ENCODE measurements at places on chromosomes 6 and 20.

GRCh38 chr6:21447987-21448386 lies 145.6 kb upstream of the SOX4 start:
- no peak for DNase-seq

- DNase-seq: no peak
These were observed 6.1 kb downstream of the EDN1 start for GRCh38 chr6:12296255-12296573.

DNA sequence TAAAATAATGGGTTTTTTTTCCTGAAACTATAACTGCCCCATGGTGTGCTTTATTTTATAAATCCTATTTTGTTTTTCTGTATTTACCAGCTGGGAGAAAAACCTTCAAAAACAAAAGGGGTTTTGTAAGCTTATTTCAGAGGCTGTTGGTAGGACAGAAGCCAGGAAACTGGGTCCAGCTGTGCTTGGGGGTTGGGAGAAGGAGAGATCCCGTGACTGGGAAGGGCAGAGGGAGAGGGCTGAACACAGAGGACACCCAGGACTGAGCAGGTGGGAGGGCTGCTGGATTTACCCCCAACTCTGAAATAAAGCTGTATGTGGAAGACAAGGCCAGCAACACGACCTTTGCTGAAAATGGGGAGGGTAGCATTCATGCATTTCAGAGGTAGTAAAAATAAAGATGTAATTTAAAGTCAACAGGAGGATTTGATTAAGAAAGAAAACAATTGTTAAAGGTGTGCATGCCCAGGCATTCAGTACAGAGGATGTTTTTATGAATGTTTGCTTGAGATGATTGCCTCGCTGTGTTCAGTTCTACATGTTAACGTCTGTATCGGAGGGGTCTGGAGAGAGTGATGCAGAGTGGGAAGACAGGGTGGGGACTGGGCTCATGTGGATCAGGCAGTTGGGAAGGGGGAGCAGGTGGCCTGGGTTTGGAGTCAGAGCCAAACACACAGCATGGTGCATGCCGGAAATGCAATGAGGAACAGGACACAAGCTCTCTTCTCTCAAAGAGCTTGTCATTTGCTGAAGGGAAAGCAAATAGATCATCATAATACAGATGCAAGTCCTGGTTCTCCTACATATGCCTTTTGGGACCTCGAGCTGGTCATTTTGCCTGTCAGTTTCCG lies 21.4 kb downstream of the ARFGEF3 start:
- DNase-seq: no peak

GRCh38 chr20:60108397-60108796 lies 150.2 kb downstream of the CDH26 start:
- no peak for DNase-seq

DNA sequence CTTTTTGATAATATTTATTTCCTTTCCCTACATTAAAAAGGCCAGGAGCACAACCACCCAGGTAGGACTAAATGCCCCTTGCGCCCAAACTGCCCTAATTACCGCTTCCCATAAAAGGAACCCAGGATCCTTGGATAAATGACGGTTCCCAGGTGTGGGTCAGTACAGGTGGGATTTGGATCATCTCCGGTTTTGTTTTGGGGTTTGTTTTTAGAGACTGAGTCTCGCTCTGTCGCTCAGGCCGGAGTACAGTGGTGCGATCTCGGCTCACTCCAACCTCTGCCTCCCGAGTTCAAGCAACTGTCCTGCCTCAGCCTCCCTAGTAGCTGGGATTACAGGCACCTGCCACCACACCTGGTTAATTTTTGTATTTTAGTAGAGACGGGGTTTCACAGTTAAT lies 28.4 kb downstream of the ZNF217 start:
- no peak for DNase-seq

- no peak for DNase-seq
These were observed 26.0 kb upstream of the SCRT2 start for GRCh38 chr20:701401-702129.

- no peak for DNase-seq
These were observed 16.8 kb upstream of the CCN5 start for GRCh38 chr20:44698351-44698750.

GRCh38 chr6:11491596-11492463 lies 45.7 kb upstream of the TMEM170B start:
- no peak for DNase-seq

DNA sequence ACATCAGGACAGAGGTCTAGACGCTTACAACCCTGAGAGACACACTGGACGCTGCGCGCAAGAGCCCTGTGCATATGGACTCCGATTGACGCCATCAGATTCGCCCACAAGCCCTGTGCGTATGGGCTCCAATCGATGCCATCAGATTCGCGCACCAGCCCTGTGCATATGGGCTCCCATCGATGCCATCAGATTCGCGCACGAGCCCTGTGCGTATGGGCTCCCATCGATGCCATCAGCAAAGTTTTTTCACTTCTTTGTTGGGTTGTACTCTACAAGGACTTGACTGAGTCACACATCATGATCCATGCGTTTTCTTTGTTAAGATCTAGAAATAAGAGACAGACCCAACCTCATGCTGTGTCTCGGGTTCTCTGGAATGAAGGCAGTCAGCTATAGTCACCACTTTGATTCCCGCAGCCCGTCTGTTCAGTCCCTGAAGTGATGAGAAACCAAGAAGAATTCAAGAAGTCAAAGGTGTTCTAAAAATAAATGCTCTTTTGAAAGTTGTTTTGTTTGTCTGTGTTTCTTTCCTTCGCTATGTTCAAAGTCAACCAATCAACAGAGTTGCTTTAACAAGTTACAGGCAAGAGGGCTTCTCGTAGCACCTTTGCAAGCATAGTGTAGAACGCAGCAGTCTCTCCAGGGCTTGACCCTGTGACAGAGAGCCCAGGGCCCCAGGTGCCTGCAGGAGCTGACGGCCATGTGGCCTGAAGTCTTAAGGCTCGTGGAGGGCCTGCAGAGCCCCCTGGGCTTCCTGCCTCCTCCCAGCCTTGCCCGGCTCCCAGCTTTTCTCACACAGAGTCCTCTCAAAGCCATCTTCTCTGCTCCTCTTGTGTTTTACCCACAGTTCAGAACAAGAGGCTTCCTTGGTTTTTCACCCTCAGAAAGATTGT lies 7.9 kb downstream of the RPS6KA2 start:
- no peak for DNase-seq

DNA sequence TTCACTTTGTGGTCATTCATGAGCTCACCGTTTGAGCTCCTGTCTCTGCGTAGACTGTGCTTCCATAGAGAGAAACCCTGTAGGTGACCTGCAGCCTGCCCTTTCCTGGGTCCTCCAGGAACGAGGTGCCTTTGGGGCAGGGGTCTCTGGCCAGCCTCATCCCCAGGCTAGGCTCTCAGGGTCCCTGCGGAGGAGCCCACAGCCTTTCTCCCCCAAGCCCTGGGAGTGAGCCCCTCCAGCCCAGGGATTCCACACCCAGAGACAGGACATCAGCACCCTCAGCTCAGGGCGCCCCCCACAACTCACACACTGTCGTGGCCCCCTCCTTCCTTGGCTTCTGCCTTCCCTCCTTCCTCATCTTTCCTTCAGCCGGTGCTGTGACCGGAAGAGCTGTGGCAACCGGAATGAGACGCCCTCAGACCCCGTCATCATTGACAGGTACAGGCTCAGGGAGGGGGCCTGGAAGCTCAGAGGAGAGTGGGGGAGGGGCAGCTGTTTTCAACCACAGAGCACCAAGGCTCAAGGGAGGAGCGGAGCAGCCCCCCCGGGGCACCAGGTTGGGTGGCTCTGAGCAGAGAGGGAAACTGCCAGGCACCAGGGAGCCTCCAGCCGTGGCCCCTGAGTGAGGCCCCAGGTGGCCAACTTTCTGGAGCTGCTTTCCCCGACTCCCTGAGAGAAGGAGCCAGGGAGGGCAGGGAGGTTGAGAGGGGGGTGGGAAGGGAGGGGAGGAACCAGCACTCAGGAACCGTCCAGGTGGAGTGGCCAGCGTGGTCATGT lies 16.8 kb downstream of the EBF4 start:
- DNase-seq: no peak

- no peak for DNase-seq
These were observed 9.8 kb downstream of the VEGFA start for GRCh38 chr6:43779852-43780236.

- no peak for DNase-seq
These were observed 132.7 kb upstream of the LRFN2 start for GRCh38 chr6:40719671-40720374.

GRCh38 chr6:7414811-7415210 lies 25.2 kb downstream of the RIOK1 start:
- DNase-seq: no peak

DNA sequence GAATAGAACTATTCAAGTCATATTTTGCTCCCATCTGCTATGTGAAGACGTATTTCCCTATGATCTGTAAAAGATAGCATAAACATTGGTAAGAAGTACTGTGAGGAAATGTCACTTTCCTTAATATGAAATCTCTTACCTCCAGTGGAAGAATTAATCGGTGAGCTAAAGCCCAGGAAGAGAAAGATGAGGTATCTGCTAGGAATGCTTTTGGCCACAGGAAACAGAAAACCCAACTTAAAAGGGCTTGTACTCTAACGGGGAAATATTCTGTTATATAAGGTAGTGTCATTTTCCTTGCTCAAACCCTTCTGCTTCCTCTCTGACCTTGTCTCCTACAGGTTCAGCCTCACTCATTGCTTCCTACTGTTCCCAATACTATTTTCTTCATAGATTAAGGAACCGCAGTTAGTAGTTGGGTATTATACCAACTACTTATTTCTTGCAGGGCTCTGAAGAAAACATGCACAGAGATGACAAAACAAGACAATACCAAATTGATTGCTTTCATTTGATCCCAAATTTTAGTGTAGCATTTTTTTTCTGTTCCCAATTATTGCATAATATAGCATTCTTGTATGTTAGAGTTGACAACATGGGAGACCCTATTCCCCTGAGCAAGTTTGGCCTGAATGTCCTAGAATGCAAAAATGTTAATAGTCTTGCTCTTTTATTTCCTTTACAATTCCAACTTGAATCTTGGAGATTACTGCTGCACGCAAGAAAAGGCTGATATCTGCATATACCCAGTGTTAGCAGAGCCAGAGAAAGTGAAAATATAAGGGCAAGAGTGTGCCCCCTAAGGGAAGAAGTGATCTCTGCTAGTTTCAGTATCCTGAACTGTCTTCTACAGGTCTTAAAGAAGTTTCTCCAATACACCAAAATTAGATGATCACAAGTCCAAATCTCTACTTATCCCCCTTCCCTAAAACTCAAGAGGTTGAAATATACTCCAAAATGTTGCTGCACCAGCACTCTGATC lies 65.3 kb downstream of the AFG1L start:
- DNase-seq: no peak

DNA sequence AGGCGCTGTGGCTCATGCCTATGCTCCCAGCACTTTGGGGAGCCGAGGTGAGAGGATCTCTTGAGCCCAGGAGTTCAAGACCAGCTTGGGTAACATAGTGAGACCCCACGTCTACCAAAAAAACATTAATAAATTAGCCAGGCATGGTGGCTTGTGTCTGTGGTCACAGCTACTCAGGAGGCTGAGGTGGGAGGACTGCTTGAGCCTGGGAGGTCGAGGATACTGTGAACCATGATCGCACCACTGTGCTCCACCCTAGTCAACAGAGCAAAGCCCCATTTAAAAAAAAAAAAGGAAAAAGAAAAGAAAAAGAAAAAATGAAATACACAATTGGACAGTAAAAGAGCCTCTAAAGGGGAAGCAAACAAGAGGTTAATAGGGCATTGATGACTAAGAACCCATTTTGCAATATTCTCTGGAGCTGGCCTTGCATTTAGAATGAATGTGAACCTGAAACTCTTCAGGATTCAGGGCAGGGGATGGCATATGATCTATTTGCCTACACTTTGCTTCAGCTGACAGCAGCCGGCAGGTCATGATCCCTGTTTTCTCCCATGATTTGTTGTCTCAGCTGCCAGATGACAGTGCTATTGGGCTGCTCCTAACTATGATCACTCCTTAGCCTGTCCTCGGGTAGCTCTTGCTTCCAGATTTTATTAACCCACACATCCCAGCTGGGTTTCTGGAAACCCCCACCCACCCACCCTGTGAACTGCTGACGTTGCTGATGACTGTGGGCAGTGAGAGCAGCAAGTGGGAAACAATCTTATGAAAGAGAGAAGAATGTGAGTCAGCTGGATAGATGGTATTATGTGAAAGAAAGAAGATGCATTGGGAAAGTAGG lies 83.8 kb upstream of the ELOVL5 start:
- no peak for DNase-seq

DNA sequence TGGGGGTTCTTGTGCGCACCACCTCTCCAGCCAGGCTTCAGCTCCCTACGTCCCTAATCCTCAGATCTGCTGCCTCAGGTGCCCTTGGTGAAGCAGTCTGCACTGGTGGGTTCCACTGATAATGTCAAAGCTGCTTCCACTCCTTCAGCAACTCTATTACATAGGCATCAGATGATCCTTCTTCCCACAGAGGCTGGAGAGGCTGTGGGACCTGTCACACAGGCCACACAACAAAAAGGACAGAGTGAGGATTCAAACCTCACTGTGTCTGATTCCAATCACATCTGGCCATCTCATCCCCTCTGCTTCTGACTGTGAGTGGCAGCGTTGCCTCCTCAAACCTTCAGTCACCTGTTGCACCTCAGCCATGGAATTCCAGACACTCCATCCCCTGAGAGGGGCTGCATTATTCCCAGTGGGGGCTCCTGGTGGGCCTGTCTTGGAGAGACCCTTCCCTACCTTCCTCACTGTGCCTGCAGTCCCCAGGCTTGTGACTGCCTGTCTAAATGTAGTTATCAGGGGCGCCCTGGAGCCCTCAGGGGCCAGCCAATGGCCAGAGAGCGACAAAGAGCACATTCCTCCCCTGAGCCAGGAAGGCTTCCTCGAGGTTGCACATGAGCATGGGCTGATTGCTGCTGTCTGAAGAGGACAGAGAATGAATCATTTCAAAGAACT lies 211.4 kb upstream of the ECI2 start:
- DNase-seq: no peak

DNA sequence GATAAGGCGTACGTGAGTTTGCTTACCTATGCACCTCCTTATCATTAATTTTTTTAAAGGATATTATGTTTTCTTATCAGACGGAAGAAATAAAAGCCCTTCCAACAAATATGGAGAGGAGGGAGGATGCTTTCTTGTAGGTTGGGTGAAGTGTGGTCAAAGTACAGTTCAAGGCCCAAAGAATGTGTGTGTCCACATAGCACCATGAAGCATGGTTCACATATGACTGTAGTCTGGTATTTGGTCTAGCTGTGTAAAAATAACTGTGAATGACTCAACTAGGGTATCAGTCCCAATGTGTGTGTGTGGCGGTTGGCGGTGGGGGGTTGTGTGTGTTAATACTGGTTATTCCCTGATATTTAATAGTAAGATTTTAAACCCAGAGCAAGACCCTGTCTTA lies 212.7 kb downstream of the TMEM242 start:
- no peak for DNase-seq

All from ascending aorta (tissue), 2 donors.